ENCODE measurements at places on chromosomes 2 and 18.

DNA sequence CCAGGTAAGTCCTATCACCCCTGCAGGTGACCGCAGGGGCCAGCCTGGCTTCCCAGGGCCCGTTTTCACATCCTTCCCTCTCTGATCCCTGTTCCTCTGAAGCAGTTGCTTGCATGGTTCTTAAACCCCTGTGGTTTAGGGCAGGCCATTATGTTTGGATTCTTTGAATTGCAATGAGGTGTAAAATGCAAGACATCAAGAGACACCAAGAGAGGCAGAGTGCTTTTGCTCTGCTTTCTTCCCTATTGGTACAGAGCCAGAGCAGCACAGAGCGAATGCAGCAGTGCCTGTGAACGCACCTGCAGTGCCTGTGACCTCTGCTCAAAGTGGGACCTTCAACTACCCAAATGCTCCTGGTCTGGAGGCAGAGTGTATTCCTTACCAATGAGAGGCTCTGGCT, 7.6 kb downstream of the RFX8 start:
- no peak for DNase-seq

- DNase-seq = no peak
Observed at GRCh38 chr18:56831988-56832387, 180.8 kb downstream of the WDR7 start.

GRCh38 chr2:181036848-181037603, 56.6 kb downstream of the UBE2E3 start:
- no peak for DNase-seq

DNA sequence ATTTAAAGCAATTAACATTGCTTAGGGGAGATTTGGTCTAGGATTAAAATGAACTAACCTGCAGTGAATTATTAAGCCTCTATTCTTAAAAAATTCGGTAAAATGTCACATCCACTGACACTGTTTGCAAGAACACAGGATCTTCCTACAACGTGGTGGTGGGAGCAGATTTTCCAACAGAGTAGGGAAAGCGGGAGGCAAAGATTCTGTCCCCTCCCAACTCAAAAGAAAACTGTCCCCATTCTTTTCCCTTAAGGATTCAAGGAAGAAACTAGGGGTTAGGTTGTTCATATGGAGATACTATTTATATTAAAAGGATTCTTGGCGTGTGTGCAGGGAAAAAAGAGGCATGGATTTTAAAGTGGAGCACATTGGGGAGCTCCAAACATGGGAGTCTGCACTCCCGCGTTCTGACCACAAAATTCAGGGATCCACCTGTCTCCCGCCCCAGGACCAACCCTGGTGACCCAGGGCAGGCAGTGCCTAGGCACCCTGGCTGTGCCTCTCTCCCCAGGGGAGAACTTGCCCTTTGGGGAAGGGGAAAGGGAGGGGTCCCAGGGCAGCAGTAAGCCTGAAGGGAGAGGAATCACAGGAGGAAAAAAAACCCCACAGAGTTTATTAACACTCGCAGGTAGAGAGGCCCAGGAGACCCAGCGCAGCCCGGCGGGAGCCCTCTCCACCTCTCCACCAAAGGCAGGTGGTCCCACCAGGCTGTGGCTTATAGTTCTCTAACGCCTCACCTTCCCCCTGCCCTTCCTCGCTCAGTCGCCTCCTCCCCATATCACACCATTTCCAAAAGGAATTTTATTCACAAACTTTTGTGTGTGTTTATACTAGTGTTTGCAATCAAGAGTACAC, 2.3 kb downstream of the PTGR3 start:
- DNase-seq = no peak

- DNase-seq = no peak
Observed at GRCh38 chr18:76756531-76757253, 65.7 kb upstream of the ZNF236 start.

- DNase-seq = no peak
Observed at GRCh38 chr2:73564986-73565385, 77.2 kb downstream of the NAT8 start.

DNA sequence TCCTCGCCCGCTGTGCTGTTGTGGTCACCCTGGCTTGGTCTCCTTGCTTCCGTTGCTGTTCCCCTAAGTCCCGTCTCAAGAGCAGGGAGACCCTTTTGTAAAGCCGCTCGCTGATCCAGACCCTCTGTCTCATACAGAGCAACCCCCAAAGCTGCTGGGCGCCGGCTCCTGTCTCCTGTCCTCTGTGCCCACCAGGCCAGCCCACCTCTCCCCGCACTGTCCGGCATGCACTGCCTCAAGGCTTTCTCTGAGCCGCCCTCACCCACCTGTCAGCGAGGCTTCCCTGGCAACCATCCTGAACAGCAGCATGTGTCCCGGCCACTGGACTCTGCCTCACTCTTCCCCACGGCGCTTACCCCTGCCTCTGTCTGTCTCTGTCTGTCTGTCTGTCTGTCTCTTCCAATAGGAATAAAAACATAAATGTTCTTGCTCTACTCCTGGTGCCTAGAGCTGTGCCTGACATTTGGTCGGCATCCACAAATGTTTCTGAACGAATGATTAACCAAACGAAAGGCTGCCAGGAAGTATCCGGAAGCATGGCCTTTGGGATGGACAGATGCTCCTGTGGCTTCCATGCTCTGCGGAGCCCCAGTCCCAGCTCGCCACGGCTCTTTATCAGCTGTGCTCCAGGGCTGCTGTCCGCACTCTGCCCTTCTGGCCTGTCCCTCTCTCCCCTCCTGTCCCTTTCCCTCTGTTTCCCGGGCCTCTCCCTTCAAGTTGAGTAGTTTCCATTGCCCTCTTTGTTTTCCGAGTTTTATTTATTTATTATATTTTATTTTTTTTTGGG, 7.8 kb downstream of the COLEC11 start:
- DNase-seq = no peak

- DNase-seq = no peak
Observed at GRCh38 chr18:13147130-13147529, 71.4 kb upstream of the LDLRAD4 start.

- DNase-seq = no peak
Observed at GRCh38 chr2:141529659-141530058, 601.2 kb downstream of the LRP1B start.

DNA sequence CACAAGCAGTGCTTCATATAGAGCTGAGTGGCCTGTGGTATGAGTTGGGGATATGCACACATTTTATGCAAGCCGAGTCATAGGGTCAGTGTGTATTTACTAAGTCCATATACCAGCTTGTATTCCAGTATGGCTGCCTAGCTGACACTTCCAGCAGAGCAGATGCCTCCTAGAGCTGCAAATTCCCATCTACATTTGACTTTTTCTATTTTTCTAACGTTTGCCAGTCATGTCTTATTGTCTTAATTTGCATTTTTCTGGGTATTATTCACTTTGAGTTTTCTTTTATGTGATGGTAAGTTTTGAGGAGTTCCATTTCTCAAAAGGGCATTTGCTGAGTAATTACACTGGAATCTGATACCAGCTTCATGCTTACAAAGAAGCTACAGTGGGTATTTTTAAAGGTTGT, 334.5 kb upstream of the CDH2 start:
- no peak for DNase-seq

GRCh38 chr2:120702061-120702460, 33.6 kb upstream of the GLI2 start:
- DNase-seq = no peak

- no peak for DNase-seq
Observed at GRCh38 chr2:198063242-198063641, 258.8 kb downstream of the PLCL1 start.

GRCh38 chr2:48319863-48320262, 210.1 kb upstream of the STON1 start:
- no peak for DNase-seq

GRCh38 chr2:113709022-113709421, 47.4 kb downstream of the SLC35F5 start:
- DNase-seq = no peak

GRCh38 chr18:78074400-78075020, 824.9 kb downstream of the GALR1 start:
- DNase-seq = no peak

DNA sequence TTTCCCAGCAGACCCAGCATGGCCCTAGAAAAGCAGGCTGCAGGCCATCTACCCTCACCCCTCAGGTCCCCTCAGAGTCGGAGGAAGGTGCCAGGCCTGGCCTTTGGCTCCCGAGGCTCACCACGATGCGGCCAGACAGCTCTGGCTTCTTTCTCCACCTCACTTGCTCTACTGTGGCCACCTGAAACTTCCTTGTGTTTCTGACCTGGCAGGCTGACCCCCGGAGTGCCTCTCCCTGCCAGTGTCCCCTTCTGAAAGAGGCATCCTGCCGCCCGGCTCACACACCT, 375.0 kb upstream of the HS6ST1 start:
- no peak for DNase-seq

GRCh38 chr18:36446059-36446458, 148.5 kb downstream of the FHOD3 start:
- DNase-seq = peak; percentile 77

DNA sequence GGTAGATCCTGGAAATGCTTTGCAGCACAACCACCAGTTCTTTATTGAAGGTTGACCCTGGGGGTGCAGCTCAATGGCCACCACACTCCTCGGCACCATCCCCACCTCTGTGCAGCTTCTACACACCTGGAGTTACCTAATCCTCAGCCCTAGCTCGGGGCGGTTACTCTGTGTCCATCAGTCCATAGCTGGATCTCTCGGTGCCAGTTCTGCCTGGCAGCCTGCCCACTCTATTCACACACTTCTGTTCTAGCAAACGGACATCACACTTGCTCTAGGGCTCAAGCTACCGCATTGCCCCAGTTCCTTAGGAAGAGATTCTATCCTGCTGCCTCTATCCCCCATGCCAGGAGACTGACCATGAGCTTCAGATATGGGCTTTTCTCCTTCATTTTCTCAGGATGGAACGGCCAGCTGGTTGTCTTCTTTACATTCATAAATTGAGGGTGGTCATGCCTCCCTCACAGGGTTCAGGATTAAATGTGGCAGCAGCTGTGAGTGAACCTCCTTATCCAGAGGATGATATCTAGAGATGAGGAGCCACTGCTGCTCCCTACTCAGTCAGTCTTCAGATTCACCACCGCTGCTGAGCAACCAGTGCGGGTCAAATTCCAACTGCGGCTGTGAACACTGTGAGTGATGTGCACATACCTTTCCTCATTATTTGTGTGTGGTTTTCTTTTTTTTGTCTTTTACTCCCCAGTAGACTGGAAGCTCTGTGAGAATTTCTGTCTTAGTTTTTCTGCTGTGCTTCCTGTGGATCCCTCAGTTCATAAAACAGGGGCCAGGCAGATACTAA, 66.9 kb upstream of the TRIB2 start:
- no peak for DNase-seq

GRCh38 chr2:38386377-38386776, 9.3 kb upstream of the ATL2 start:
- DNase-seq = no peak

- no peak for DNase-seq
Observed at GRCh38 chr2:178949584-178949983, 100.4 kb downstream of the CCDC141 start.

DNA sequence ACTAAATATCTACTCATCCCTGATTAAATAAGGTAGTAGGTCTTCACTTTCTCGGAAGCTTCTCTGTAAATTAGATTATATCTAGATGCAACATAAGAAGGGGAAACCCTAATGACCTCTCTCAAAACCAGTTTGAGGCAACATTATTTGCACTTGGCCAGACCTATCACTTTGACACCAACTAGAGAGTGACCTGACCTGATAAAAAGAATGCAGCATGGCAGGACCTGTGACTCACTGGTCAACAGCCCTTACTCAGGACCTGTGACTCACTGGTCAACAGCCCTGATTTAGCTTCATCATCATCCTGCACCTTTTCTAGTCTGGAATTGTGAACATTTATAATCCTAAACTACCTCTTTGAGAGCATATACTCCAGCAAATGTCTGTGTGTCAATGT, 1957.7 kb upstream of the CELF4 start:
- no peak for DNase-seq

DNA sequence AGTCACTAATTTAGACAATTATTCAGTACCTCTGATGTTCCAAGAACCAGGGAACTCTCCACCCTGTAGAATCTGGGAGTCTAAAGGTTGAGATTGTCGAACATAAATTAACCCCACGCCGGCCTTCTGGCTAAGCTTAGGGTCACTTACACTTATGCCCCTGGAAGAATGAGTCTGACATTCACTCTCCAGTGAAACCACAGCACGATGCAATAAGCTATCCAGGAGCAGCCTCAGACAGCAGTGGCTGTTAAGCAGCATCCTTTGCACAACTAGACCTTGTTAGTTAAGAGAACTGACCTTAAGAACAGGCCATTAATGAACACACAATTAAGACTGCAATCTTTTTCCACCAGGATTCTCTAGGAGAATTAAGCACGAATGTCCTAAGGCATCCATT, 25.0 kb downstream of the SH3YL1 start:
- no peak for DNase-seq

DNA sequence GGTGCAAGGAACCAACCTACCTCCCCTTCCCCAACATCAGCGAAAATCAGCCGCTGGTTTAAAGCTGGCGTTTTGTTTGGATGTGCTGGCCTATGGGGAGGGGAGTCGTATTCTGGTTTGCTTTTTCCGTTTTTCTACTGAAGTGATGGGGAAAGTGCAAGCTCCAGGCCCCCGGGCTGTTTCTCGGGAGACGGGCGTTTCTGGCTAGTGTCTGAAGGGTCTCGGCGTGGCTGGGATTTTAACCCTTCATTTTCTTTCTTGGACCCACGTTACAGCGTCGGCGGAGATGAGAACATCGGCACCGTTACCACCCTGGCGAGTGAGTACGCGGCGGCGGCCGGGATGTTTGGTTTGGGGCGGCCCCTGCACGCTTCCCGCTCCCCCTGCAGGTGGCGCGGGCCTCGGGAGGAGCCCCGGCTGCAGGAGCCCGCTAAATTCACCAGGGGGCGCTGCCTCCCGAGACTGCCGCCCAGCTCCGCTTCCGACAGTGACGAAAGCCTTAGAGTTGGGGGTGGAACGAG, 70.7 kb downstream of the PLB1 start:
- DNase-seq = peak; percentile 88

GRCh38 chr2:19607931-19608771, 249.7 kb upstream of the OSR1 start:
- DNase-seq = no peak

DNA sequence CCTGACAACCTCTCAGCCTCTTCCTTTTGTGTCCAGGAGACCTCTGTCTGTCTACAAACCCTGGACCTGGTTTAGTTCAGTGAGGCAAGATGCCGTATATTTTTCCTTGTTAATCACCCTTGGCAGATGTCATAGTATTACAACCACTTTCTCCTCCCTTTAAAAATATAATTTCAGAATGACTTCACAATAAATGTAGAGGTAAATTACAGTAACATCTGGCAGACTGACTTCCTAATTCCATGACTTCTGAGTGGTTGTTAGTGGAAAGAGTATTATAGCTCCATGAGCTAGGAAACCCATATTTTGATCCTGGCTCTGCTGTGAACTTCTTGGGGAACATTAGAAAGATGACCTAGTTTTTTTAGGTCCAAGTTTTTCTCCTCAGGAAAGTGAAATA, 39.5 kb downstream of the SPATS2L start:
- no peak for DNase-seq

- peak; percentile 3 for DNase-seq
Observed at GRCh38 chr2:128309280-128310093, 9.2 kb downstream of the HS6ST1 start.

GRCh38 chr2:225788571-225789094, 389.1 kb downstream of the NYAP2 start:
- no peak for DNase-seq
